ENCODE measurements at places on chromosomes 5 and 9. TPM values are rescaled to one million over a fixed set of nuclear protein-coding genes. Genes with fewer than 3 reads are reported as not detected.

DNA sequence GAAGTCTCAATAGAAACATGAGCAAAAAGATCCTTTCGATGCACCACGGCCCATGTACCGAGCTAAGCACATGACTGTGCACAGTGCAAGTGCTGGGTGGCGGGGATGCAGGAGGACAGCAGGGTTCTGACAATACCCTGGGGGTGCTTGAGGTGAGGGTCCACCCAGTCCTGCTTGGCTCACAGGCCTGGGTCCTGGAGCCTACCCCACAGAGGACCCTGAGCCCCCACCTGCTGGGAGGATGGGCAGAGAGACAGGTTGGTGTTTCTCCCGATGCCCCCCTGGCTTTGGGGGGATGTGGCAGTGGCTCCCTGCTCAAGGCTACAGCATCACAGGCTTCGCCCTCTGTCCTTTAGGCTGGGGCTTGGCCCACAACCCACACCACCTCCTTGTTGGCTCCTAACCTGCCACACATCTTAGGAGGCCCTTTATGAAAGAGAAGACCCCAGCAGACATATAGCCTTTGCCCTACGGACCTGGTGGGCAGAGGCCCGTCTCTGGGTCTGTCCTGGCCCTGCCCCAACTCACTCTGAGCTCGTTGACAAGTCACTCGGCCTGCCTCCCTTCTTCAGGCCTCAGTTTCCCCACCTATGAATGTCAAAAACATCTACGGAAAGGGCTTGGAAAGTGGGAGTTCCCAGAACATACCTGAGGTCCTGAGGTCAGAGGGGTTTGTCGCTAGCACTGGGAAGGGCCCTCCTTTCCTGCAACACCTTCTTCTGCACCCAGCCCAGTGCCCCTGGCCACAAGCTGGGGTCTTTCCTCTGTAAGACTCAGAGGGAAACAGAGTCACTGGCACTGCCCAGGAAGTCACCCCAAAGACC lies 50.3 kb downstream of the BARX1 start:
- DNase-seq = no peak

KCNV2 gene
- total RNA-seq = not detected

DNA sequence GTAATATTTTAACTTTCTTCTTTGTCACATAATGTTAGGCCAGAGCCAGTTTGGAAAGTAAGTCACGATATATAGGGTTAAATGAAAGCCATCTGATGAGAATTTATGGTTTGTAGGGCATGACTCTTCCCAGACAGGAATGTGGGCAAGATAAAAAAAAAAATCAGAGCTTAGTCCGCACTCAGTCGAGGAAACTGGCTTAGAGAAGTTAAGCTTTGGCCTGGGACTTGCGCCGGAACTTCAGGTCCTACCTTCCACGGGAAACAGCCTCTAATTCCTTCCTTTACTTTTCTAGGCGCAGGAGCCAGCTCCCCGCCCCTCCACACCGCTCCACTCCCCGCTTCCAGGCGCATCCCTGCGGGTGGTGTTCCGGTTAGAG lies 475 bp downstream of the DDX31 start:
- DNase-seq = no peak

DNA sequence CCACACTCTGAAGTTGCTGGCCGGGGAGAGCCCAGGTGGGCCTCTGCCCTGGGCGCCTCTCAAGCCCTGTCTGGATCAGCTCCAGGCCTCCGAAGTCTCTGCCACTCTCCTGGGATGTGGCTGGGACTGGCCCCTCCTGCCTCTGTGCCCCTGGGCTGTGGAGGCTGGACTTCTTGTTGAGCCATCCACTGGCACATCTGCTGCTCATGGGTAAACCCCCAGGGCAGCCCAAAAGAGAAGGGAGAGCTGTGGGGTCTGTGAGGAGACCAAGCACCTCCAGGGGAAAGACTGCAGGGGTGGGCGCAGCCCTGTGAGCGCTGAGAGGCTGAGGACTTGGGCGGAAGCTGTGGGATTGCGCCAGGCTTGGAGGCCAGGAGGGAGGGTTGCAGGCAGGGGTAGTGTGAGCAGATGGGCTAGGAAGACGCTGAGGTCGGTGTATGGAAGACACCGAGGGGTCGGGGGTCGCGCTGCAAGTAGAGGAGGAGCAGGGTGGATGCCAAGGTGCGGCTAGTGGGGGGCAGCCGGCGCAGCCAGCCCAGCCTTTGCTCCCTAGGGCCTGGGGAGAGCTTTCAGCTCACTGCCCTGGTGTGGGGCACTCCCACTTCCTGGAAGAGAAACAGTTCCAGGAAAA lies 118.1 kb downstream of the WNK2 start:
- DNase-seq = no peak

SLC25A48 gene
- not detected for total RNA-seq

DNA sequence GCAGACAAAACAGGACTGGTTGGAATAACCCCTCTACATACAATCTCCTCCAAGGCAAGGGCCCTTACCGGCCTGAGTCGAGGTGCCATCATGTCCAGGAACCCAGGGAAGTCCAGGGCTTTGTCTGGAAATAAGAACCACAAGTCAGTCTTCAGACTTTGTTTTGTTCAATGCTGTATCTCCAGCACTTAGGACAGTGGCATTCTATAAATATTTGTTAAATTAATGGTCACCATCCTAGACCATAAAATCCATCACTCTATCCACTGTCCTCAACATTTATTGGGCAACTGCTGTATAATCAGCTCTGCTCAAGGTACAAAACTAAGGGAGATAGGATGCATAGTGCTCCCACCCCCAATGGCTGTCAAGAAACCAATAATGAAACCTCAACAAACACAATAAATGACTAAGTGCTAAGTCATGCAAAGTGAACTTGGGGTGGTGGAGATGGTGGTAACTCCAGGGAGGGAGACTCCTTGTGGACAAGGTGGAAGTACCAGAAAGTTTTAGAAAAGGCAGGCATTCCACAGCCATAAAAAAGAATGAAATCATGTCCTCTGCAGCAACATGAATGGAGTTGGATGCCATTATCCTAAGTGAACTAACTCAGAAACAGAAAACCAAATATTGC lies 5.0 kb downstream of the RELL2 start:
- no peak for DNase-seq

TRPM6 gene
- total RNA-seq = 0.19 TPM

LOX gene
- 164 TPM for total RNA-seq
